ENCODE measurements at places on chromosomes 3 and 15.

DNA sequence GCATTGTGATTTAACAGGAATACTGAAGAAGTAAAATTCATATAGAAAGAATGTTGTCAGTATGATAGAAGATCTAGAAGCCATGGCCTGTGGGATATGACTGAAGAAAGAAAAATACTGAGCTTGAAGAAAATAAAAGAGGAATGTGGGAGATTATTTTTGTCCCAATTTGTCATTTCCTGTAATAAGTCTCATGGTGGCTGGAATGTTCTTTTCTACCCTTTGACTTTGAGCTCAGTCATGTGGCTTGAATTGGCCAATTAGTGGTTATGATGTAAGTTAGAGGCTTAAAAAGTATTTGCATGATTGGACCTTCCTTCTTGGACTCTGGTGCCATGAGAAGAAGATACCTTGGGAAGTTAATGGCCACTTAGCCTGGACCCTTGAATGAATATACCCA lies 14.1 kb downstream of the APH1B start:
- DNase-seq = no peak

DNA sequence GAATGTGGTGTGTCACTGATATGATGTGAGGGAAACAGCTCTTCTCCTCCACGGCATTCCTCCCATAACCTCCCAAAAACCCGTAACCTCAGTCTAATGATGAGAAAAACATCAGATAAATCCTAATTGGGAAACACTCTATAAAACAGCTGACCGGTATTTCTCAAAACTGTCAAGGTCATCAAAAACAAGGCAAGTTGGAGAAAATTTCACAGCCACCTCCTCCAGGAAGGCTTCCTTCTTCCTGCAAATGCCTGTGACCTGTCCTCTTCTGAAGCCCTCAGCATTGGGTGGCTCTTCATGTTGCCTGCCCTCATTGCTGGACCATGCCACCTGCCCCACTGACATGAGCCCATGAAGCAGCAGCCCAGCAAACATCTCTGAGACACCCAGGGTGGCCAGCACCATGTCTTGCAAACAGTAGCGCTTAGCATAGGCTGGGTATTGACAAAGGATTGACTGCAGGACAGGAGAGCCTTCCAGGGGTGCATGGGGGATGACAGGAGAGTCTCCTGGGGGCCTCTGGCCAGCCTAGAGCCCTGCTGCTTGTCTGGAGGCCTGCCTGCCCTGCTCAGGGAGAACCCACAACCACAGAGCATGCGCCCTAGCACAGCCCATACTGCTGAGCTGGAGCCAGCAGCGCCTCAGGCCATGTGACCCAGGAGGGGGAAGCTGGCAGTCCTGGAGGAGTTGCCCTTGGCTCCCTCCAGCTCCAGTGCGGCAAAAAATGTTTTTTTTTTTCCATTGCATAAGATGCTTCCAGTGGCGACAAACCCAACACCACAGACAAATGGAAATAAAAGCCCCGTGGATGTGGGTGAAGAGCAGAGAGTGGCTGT lies 49.7 kb downstream of the XXYLT1 start:
- no peak for DNase-seq

GRCh38 chr3:146133441-146133840 lies 27.5 kb downstream of the PLOD2 start:
- DNase-seq = no peak

DNA sequence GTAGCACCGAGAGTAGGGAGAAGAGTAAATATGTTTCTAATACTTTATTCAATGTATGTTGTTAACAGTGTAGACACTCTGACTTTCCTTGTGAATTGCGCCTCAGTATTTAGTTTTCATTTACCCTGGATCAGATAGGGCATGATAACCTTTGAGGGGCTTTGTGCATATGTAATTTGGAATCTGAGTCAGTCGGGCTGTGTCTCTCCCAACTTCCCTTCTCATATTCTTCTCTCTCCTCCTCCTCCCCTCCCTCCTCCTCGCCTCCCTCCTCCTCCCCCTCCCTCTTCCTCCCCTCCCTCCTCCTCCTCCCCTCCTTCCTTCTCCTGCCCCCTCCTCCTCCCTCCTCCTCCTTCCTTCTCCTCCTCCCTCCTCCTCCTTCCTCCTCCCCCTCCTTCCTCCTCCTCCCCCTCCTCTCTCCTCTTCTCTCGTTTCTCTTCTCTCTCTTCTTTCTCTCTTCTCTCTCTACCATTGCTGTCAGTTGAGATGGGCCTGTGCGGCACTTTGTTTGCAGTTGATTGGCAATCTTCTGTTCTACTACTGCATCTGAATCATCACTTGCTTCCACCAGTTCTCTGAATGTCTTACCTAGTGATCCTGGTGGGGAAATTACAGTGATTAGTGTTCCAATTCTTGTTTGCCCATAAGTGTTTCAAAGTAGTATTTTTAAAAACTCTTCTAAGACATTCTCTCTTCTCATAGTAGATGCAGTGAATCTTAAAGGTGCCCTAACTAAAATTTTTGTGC lies 162.3 kb downstream of the PGPEP1L start:
- DNase-seq = no peak

DNA sequence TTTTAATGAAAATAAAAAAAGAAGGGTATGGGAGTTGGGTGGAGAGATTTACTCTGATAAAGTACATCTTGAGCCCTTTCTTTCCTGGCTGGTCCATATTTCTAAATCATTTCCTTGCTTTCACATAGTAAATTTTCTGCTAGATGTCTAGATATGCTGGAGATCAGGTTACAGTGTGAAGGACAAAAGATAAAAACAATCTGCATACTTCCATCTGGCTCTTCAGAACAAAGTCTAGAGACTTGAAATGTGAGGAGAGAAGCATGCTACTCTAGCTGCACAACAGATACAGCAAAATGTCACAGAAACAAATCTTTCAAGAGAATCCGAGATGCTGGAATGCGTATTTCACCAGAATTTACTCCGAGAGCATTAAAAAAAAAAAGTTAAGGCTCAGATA lies 42.2 kb downstream of the FOXP1 start:
- no peak for DNase-seq

DNA sequence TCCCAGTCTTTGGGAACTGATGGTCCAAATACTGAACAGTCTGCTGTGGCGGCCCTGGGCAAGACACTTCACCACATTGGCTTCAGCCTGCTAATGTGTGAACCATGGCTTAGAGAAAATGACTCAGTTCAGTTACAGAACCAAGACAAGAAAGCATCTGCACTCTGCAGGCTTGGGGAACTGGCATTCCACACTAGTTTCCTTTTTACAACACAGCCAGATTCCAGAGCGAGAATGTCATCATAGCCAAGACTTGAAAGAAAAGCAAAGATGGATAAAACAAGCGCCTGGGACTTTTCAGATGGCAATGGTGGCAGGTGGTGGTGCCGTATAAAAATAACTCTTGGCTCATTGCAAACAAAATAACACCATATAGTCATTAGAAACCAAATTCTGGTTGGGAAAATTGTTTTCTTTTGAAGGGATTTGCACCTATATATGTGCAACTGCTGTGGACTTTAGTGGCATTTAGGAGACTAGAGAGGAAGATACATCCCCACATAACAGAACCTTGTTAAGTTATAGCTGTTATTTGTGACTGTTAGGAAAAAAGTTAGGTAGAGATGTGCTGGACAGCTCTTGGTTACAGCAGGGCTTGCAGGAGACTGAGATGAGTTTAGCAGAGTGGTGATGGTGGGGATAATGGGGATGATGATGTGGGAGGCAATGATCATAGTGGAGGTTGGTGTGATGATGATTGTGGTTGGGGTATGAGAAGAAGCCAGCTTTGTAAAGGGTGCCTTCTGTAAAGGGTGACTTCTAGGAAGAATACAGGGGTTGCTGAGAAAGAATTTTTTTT lies 273.6 kb downstream of the THRB start:
- no peak for DNase-seq

GRCh38 chr3:139213936-139214335 lies 129.9 kb upstream of the MRPS22 start:
- DNase-seq = no peak

- peak; percentile 46 for DNase-seq
These were observed at the start of gene EPHA3 for GRCh38 chr3:89107461-89108290. EPHA3 (plus strand) TSS chr3:89107621; CDS start chr3:89107749, 128 bp downstream.

DNA sequence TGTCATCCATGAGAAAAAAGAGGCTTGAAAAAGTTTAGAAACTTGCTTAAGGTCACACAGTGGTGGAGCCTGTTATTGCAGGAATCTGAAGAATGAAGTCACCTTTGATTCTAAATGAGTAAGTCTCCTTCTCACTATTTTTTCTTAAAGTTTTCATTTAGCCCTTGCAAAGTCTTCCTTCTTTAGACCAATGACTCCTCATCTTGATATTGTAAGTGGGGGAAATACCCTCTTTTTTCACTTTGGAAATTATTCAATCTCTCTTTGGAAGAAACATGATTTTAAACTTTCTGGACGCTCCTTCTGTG lies 787 bp upstream of the SLMAP start:
- DNase-seq = peak; percentile 45

- DNase-seq = no peak
These were observed 197.1 kb upstream of the TPM1 start for GRCh38 chr15:62845241-62846126.

GRCh38 chr3:51044982-51045381 lies 340.1 kb upstream of the MANF start:
- DNase-seq = peak; percentile 15

DNA sequence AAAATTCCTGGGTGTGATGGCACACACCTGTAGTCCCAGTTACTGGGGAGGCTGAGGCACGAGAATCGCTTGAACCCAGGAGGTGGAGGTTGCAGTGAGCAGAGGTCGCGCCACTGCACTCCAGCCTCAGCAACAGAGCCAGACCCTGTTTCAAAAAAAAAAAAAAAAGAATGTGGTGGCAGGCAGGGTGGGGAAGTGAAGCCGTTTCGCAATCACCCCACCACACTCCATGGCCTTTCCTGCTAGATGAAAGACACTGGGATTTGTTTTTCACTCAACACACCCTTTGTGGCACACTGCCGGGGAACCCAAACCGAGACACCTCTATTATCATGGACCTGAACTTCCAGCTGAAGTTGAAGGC lies 172.4 kb upstream of the IQSEC1 start:
- no peak for DNase-seq

GRCh38 chr3:169116056-169116693 lies 547.3 kb downstream of the MECOM start:
- no peak for DNase-seq

DNA sequence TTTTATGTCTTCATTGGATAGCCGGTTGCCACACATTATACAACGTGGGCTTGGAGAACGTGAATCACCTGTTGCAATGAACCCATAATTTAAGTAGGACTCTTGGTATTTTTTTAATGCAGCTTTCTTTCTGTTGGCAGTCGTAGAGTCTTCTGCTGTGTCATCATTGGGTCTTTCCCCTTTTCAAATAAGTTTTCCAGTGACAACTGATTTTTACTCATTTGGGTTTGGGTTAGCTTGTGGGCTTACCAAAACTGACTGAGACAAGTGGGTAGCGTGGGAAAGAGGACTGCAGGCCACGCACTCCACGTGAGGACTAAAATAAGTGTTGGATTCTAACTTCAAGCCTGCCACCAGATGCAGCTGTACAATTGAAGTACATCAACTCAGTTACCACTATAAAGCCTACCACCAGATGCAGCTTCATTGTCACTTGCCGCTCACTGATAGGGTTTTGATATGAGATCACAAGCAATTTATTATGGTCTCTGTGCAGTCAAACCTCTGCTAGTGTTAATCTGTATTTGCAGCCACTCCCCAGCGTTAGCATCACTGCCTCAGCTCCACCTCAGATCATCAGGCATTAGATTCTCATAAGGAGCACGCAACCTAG lies 6.4 kb upstream of the CAPN7 start:
- no peak for DNase-seq

DNA sequence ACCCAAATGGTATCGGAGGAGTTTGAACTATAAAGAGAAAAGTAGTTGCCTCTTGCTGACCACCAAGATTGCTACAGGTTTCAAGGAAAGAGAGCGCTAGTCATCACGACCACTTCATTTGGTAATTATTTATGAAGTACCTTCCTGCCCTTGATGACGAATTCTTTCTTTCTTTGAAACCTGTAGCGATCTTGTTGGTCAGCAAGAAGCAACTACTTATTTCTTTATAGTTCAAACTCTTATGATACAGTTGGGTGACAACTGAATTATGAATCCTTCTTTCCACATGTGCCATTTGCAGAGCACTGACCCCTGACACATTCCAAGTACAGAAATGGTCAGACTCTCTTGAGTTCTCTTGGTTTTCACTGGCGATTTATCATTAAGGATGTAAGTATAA lies 46.8 kb downstream of the THRB start:
- DNase-seq = no peak

- peak; percentile 39 for DNase-seq
These were observed 5.3 kb downstream of the TUBGCP4 start for GRCh38 chr15:43376017-43376705.
